ENCODE measurements at places on chromosomes 2 and 18.

GRCh38 chr2:240154606-240155005, 14.1 kb upstream of the OTOS start:
- H3K4me3 ChIP-seq: no peak overlapping the region
- H3K27me3 ChIP-seq: no peaks in the 10 kb centered on the region
- no peaks in the 10 kb centered on the region for H3K36me3 ChIP-seq
- H3K27ac ChIP-seq: peak overlapping the region; percentile 77
- no peak for DNase-seq

GRCh38 chr18:23735021-23735464, 45.8 kb downstream of the LAMA3 start:
- H3K4me3 ChIP-seq: no peak overlapping the region
- H3K27ac ChIP-seq: no peak overlapping the region
- no peaks in the 10 kb centered on the region for H3K36me3 ChIP-seq
- no peak for DNase-seq

GRCh38 chr2:86556508-86556907, 6.7 kb downstream of the CHMP3 start:
- peaks cover 19% of the 10 kb centered on the region for H3K36me3 ChIP-seq
- no peak for DNase-seq
- no peaks in the 10 kb centered on the region for H3K4me1 ChIP-seq
- no peaks in the 10 kb centered on the region for H3K27me3 ChIP-seq
- no peak overlapping the region for H3K4me3 ChIP-seq

DNA sequence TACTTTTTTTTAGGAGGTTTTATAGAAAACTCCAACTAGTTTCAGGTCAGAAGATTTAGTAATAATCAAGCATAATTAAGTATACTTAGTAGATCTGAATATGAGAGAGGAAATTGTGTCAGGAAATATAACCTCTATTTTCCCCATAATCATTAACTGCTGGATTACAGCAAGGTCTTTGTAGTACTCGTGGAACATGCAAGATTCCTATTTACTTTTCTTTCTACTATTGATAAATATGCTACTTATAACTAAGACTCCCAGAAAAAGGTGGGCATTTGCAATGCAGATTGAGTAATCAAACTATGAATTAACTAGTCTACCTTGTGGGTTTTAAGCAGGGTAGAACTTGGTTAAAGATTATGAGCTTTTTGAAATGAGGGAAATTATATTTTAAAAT, 570.1 kb downstream of the LRP1B start:
- H3K27me3 ChIP-seq: no peaks in the 10 kb centered on the region
- no peaks in the 10 kb centered on the region for H3K4me1 ChIP-seq
- H3K27ac ChIP-seq: no peak overlapping the region
- H3K4me3 ChIP-seq: no peak overlapping the region

- no peak for DNase-seq
- peaks cover 27% of the 10 kb centered on the region for H3K36me3 ChIP-seq
- H3K4me3 ChIP-seq: no peak overlapping the region
- H3K27me3 ChIP-seq: no peaks in the 10 kb centered on the region
- H3K4me1 ChIP-seq: peaks cover 28% of the 10 kb centered on the region
Observed at GRCh38 chr18:58870130-58870529, 5.5 kb downstream of the ZNF532 start.

- peaks cover 37% of the 10 kb centered on the region for H3K4me1 ChIP-seq
- H3K36me3 ChIP-seq: peaks cover 14% of the 10 kb centered on the region
- H3K27me3 ChIP-seq: peaks cover 83% of the 10 kb centered on the region
- H3K27ac ChIP-seq: no peak overlapping the region
- H3K4me3 ChIP-seq: no peak overlapping the region
- DNase-seq: peak; percentile 63
Observed at GRCh38 chr2:63056107-63057050, 5.7 kb downstream of the OTX1 start.

- H3K4me3 ChIP-seq: no peak overlapping the region
- H3K36me3 ChIP-seq: no peaks in the 10 kb centered on the region
- no peak for DNase-seq
- no peaks in the 10 kb centered on the region for H3K27me3 ChIP-seq
- H3K4me1 ChIP-seq: peaks cover 4% of the 10 kb centered on the region
- H3K27ac ChIP-seq: no peak overlapping the region
Observed at GRCh38 chr2:513981-514706, 163.1 kb downstream of the TMEM18 start.

- H3K36me3 ChIP-seq: no peaks in the 10 kb centered on the region
- no peaks in the 10 kb centered on the region for H3K27me3 ChIP-seq
- DNase-seq: no peak
- H3K27ac ChIP-seq: no peak overlapping the region
- no peaks in the 10 kb centered on the region for H3K4me1 ChIP-seq
- no peak overlapping the region for H3K4me3 ChIP-seq
Observed at GRCh38 chr2:121665504-121665903, 16.2 kb upstream of the CLASP1 start.

DNA sequence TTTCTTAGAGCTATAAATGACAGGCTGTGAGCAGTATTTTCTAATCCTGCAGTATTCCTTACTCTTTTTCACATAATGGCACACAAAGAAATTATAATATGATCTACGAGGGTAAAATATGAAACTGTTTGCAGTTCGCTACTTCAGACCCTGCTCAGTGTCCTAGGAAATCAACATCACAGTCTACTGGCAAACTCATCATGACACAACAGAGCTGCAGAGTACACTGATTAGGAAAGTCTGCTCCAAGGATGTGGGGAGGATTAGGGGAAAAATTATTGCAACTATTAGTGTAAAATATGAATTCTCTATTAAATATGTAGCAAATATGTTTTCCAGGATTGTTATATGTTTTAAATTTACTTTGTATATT, 149.2 kb upstream of the REG3G start:
- no peak overlapping the region for H3K27ac ChIP-seq
- no peak overlapping the region for H3K4me3 ChIP-seq
- no peak for DNase-seq
- H3K36me3 ChIP-seq: no peaks in the 10 kb centered on the region
- H3K4me1 ChIP-seq: no peaks in the 10 kb centered on the region
- no peaks in the 10 kb centered on the region for H3K27me3 ChIP-seq

- H3K27ac ChIP-seq: no peak overlapping the region
- no peaks in the 10 kb centered on the region for H3K36me3 ChIP-seq
- no peak for DNase-seq
- no peaks in the 10 kb centered on the region for H3K4me1 ChIP-seq
Observed at GRCh38 chr2:204470178-204470620, 75.1 kb upstream of the PARD3B start.

DNA sequence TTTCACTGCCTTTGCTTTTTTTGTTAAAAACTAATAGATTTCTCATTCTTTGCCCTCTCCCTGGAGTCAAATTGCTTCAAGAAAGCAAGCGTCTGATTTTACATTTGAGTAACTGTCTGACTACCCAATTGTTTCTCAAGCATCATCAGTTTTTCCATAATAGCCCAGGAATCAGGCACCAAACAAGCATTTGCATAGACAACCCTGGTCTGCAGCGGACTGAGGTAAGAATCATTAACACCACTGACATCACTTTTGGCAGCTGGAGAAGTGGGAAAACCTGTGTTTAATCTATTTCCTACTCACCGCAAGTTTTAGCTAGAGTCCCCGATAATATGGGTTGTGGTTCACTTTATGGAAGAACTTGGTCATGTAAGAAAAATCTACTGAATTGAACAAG, 55.7 kb downstream of the IRS1 start:
- no peak overlapping the region for H3K4me3 ChIP-seq
- peaks cover 16% of the 10 kb centered on the region for H3K4me1 ChIP-seq
- DNase-seq: no peak

DNA sequence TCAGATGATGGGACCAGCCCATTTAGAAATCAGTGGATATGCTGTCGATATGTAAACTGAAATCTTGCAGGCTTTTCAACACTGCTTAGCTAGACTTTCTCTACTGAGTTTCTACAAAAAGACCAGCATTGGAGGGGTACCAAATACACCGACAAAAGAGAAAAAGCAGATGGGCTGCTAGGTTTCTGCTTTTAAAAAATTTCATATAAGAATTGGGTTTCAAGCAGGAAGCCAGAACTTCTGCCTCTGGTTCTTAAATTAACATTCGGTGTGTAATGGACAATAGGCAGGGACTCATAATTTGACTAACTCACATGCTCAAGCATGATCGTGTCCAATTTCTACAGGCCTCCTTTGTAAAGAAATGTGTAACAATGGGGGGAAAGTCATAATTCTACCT, 3.1 kb downstream of the ARL4C start:
- H3K4me1 ChIP-seq: peaks cover 16% of the 10 kb centered on the region
- peak overlapping the region; percentile 73 for H3K4me3 ChIP-seq
- no peak for DNase-seq
- H3K27ac ChIP-seq: no peak overlapping the region

DNA sequence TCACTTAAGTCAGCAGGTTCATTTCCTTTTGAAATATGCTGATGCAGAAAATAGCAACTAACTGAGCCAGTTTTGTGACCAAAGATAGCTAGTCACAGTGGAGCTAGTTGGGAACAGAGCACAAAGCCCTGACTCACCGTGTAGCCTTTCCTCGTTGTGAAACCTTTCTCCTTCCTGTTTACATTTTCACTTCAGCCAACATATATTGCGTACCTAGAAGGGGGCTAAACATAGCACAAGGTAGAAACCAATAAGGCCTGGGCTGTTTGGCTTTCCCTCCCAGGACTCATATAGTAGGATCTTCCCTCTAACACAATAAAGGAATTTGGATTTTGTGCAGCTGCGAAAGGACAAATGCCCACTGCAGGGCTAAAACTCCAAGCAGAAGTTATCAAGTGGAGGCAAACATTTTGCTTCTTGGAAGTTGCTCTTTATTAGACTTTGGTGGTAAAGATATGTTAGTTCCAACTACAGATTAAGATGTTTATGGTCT, 24.5 kb upstream of the LPIN2 start:
- H3K4me1 ChIP-seq: peaks cover 2% of the 10 kb centered on the region
- no peaks in the 10 kb centered on the region for H3K36me3 ChIP-seq
- DNase-seq: no peak
- no peaks in the 10 kb centered on the region for H3K27me3 ChIP-seq

DNA sequence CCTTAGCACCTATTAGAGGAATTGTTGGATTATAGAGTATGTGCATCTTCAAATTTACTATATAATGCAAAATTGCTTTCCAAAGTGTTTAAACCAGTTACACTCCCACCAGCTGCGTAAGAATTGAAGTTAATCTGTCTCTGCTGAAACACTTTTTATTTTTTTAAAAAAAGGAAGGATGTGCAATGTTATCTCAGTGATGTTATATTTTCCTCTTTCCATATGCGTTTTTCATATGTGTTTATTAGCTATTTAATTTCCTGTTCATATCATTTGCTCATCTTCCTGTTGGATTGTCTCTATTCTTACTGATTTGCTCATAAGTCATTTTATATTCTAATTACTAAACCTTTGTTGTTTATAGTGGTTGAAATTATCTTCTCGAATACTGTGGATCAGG, 63.2 kb upstream of the RFX8 start:
- H3K36me3 ChIP-seq: no peaks in the 10 kb centered on the region
- H3K27ac ChIP-seq: no peak overlapping the region
- DNase-seq: no peak
- no peaks in the 10 kb centered on the region for H3K27me3 ChIP-seq

- H3K36me3 ChIP-seq: no peaks in the 10 kb centered on the region
- no peak overlapping the region for H3K4me3 ChIP-seq
- H3K27me3 ChIP-seq: no peaks in the 10 kb centered on the region
- H3K27ac ChIP-seq: no peak overlapping the region
- no peak for DNase-seq
Observed at GRCh38 chr18:67428805-67429204, 87.7 kb downstream of the DSEL start.

DNA sequence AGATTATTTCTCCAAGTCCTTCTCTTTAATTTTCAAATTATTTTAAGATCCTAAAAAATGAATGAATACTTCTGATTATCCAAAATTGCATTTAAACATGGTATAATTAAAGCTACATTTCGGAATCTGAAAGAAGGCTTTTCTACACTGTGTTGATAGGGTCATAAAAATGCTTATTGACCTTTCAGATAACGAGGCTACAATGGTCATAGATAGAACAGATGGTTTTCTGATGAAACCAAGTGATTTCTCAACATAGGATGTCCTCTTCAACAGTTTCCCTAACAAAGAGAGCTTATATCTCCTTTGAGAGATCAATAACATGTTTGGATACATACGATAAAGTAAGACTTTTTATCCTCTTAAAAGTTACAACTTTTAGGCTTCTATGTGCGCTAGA, 201.1 kb downstream of the PTH2R start:
- H3K4me3 ChIP-seq: no peak overlapping the region
- no peaks in the 10 kb centered on the region for H3K4me1 ChIP-seq
- no peak for DNase-seq
- no peaks in the 10 kb centered on the region for H3K27me3 ChIP-seq
- H3K36me3 ChIP-seq: no peaks in the 10 kb centered on the region

GRCh38 chr2:105509269-105510086, 110.6 kb upstream of the FHL2 start:
- no peak overlapping the region for H3K27ac ChIP-seq
- DNase-seq: no peak
- H3K4me3 ChIP-seq: no peak overlapping the region
- H3K27me3 ChIP-seq: no peaks in the 10 kb centered on the region

GRCh38 chr2:111005821-111006220, 114.9 kb upstream of the BCL2L11 start:
- no peak for DNase-seq
- no peak overlapping the region for H3K4me3 ChIP-seq
- H3K4me1 ChIP-seq: no peaks in the 10 kb centered on the region
- no peak overlapping the region for H3K27ac ChIP-seq

DNA sequence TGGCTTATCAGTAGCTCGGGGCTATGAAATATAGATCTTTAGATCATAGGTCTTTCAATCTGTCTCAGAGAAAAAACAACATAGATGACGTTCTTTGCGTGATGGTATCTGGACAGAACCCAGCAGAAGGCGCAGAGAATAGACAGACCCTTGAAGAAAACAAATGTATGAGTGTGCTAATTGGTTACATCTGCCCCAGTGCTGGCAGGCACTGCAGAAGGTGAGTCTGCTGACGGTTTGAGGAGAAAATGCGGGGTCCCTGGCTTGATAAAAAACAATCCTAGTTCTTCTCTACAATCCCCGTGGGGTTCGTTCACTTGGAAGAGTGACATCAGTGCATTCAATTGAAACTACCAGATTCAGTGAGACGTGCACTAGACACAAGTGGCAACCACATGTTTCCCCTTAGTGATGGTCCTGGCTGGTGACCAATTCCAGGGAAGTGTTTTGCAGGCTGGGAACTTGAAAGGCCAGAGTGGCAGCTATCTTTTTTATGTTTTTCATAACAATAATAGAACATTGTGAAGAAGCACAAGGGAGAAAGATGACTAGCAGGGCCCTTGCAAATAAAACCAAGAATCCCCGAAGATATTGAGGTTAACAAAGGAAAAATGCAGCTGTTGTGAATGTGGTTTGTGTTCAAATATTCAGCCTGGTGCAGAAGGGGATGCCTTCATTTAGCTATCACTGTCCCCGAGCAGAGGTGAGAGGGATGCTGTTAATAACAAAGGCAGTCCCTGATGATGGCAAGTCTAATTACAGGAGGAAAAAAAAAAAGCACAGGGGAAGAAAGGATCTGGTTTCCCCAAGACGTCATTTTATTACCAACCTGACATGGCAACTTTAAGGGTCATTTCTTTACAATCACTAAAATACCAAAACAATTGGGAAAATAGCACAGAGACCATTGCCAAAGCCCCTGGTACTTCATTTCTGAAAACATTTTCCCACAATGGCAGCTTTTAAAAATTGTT, 337.6 kb upstream of the FIGN start:
- H3K4me3 ChIP-seq: no peak overlapping the region
- no peaks in the 10 kb centered on the region for H3K36me3 ChIP-seq
- no peaks in the 10 kb centered on the region for H3K27me3 ChIP-seq
- DNase-seq: no peak

- no peak overlapping the region for H3K27ac ChIP-seq
- no peaks in the 10 kb centered on the region for H3K4me1 ChIP-seq
- H3K36me3 ChIP-seq: no peaks in the 10 kb centered on the region
- no peak overlapping the region for H3K4me3 ChIP-seq
- DNase-seq: no peak
Observed at GRCh38 chr2:127585270-127585807, 49.9 kb downstream of the MYO7B start.

Measured in neuronal stem cell (in vitro differentiated cells).